ENCODE measurements at places on chromosomes 7 and 10. TPM values are rescaled to one million over a fixed set of nuclear protein-coding genes. Genes with fewer than 3 reads are reported as not detected.

DNA sequence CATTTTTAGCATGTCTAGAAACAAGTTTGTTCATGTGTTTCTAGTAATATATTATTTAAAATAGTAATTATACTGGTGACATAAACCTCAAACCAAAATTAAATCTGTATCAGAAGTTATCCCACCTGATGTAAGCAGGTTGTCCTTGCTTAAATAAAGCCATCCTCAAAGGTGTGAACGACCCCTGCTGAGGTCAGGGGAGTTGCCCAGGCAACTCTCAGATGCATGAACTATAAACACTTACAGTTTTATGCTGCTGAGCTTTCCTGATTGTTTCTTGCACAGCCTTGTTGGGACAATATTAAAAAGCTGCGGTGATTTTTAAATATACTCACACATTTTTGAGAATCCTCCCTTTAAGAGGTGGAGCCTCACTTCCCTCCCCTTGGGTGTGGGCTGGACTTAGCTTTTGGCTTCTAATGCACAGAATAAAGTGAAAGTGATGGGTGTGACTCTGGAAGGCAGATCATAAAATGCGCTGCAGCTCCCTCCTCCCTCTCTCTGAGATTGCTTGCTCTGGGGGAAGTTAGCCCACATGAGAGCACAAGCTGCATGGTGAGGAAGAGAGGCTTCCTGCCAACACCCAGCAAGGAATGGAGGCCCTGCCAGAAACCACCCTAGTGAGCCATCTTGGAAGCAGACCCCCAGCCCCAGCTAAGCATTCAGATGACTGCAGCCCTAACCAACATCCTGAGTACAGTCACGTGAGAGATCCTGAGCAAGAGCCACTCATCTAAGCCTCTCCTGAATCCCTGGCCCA lies 152.7 kb downstream of the SKIDA1 start:
- peak; percentile 83 for DNase-seq

GRCh38 chr10:109592391-109592790 lies 330.9 kb downstream of the XPNPEP1 start:
- DNase-seq, result no peak

DNA sequence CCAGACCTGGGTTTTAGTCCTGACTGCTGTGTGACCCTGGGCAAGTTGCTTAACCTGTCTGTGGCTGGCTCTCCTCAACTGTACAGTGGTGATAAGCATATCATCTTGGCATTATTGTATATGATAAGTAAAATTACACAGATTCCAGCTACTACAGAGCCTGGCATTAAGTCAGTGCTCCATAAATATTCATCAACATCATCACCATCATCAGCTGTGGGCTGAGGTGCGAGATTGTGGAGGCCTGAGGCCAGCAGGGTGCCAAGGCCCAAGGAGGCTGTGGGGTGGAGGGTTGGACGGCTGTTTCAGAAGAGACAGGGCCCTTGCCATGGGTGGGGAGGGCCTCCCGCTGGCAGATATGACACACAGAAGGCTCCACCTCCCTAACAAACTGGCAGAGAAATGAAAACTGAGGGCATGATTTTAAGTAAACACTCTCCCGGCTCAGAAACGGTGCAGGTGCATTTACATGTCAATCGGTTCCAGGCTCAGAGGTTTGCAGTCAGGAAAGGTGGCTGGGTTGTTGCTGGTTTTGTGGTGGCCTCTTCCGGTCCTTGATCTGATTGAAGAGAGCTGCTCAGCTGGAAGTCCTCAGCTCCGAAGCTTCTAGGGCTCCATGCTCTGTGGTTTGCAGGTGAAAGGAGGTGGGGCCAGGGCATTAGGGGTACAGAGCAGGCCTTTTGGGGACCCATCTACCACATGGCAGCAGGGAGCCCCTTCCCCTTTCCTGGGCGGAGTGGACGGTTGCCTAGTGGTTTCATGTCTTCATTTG lies 10.2 kb downstream of the CRYGN start:
- DNase-seq, result no peak

DNA sequence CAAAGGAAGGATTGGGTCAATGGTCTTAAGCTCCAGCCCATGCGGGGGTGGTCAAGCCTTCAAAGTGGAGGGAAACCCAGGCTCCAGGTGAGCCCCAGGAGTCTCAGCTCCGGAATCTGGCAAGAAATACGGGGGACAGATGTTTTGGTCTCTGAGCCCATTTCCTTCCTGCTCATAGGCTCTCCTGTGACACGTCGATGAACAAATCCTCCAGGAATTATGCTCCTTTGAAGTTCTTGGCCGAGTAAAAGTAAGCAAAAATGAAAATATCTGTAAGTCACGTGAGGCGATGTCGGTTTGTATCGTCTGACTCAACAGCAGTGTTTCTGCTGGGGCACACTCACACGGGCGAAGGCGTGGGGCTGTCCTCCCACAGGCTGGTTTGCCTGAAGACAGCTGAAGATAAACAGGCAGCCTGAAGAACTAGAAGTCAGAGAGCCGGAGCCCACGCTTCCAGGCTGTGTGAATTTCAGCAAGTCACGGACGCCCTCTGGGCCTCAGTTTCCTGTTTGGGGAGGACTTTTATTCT lies 52.6 kb upstream of the SMNDC1 start:
- no peak for DNase-seq

DNA sequence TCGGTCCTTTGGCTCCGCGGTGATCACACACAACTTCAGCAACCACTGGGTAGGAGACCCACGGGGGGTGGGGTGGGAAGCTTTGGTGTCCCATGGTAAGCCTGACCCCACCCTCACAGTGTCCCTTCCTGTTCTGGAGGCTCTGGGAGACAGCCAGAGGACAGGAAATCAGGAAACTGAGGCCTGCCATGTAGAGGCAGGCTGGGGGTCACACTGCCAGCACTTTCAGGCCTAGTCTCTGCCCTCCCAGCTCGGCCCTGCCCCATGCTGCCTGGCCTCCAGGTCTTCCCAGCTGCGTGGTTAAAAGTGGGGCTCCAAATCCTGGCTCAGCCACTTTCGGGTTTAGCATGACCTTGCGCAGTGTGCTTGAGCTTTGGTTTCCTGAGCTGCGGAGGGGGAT lies 10.9 kb downstream of the AQP1 start:
- no peak for DNase-seq

DNA sequence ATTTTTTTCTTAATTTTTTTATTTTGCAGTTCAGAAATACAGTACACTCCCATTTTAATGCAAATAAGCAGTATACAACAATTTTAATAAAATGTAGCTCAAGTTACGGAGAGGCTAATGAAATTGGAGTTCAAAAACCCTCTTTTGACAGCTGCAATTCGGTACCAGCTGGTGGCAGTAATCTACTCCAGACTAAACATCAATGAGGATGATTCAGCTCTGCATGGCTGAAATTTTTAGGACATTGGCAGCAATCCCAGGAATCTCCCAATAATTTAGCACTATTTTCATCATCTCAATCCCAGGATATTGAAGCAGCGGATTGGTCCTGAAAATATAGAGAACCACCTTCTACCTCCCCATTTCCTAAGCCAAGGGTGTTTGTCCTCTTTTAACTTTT lies 278.8 kb downstream of the CACNA2D1 start:
- DNase-seq, result peak; percentile 20

DNA sequence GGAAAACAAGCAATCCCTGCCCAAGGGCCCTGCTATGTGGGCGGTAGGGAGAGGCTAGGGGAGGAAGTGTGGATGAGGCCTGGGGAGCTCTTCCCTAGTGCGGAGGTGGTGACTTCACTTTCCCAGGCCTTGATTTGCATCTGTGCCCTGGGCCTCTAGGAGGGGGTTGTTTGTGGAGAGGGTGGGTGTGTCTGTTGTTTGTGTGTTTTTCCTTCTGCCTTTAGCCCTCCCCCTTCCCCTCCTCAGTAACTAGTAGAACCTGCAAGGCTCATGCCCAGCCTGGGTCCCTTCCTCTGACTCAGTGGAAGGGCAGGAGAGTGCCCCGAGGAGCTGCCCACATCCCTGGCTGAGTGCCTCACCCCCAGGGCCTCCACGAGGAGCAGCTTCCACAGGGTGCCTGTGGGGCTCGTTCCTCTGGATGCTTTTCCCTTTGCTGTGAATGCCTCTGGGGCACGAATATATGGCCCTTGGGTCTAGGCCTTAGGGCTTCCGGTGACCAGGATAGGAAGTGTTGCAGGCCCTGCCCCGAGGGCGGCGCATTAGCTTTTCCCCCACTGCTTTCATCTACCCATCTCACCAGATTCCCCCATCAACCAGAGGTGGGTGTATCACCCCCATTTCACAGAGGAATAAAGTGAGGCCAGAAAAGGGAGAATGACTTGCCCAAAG lies 89.4 kb upstream of the DUSP5 start:
- no peak for DNase-seq

GRCh38 chr7:130367088-130367755 lies 13.1 kb upstream of the CPA1 start:
- no peak for DNase-seq

DNA sequence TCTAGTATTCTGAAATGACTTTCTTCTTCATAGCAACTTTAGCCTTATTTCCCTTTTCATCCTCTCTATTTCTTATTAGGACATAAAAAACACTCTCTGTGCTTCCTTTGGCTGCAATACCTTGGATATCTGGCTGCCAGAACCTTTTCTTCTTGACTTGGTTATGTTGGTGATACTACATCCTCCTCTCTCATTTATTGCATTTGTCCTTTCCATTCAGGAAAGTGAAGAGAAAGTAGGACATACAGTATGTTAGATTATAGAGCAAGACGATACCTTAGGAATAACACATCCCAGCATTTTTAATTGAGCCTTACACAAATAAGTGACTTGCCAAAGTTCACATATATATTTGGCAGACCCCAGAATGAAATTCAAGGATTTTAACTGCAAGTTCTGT lies 210.1 kb upstream of the PPP1R3A start:
- no peak for DNase-seq

DNA sequence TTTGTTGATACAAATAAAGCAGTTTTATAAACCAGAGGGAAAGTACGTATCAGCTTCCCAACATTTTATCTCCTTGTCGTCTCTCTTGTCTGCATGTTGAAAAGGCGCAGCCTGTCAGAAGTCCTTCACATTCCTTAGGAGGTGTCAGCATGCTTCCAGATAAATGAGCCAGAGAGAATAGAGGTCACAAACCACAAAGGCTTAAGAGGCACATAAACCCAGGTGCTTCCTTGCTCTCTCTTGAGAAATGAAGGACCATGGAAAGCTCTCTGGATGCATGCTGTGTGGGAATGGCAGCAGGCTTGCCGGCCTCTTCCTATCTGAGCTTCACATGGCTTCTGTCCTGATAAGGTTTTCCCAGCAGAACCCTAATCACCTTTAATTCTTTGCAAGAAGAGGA lies 448.5 kb downstream of the XPNPEP1 start:
- no peak for DNase-seq

DNA sequence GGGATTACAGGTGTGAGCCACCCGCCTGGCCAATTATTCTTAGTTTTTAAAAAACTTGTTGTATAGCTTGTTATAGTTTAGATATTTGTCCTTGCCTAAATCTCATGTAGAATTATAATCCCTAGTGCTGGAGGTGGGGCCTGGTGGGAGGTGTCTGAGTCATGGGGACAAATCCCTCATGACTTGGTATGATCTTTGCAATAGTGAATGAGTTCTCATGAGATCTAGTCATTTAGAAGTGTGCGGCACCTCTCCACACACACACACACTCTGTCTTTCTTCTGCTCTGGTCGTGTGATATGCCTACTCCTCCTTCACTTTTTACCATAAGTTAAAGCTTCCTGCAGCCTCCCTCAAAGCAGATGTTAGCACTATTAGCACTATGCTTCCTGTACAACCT lies 37.2 kb downstream of the FAM149B1 start:
- no peak for DNase-seq

- DNase-seq, result no peak
These were observed 1.8 kb downstream of the CCDC6 start for GRCh38 chr10:59904426-59905065.

DNA sequence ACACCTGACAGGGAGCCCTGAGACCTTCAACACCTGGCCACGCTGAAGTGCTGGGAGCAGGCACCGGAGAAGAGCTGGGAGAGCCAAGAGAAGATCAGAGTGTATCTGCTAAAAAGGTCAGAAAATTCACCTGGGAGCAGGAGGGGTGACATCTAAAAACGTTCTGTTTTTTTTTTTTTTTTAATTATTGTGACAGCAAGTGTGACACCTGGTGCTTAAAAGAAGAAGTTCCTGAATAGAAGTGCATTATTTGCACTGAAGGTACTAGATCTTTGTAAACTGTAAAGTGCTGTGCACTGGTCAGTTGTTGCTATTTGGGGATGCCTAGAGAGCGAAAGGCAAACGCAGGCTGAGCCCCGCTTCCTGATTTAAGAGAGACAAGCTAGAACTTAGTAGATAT lies 422.0 kb downstream of the PLXNA4 start:
- no peak for DNase-seq

DNA sequence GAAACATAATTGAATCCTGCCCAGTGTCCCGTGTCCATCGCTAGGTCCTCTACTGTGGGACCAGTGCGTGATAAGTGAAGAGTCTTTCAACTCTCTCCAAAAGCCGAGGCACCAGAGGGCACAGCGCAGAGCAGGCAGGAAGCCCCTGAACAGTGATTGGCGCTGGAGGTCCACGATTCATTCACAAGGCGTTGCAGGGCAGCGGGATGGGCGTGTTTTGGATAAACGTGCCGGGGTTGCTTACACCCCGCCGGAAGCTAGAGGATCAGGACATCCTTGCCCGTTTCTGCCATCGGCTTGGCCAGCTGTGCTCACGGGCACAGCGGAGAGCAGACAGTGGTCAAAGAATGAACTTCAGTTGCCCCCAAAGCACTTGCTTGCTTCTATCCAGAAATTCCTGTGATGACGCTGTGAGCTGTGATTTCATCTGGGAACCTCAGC lies 86.0 kb upstream of the PFKP start:
- DNase-seq, result no peak

- no peak for DNase-seq
These were observed 43.5 kb upstream of the TRIM8 start for GRCh38 chr10:102600816-102601215.

- DNase-seq, result peak; percentile 27
These were observed 31.2 kb downstream of the PRTFDC1 start for GRCh38 chr10:24920907-24921881.

DNA sequence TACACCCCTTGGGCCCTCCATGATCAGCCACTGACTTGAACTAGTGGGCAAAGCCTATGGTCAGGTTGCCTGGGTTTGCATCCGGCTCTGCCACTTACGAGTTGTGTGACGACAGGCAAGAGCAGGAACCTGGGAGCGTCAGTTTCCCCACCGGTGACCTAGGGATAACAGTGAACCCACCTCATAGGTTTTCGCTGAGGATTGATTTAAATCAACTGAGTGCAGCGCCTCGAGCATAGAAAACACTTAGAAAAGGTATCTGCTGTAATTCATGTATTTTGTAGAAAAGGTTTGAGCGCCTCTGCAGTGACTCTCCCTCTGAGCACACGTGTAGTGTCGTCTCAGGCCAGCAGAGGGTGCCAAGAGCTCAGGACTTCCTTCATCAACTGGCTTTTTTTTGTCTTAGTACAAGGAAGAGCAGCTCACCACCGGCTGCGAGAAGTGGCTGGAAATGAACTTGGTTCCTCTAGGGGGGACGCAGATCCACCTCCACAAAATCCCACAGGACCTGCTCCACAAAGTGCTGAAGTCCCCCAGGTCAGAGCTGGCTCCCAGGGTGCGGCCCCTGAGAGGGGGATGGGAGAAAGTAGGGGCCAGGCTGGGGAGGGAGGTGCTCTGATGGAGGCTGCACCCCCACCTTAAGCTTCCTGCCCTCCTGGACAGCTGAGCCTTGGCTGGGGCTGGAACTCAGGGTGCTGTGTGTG lies 27.7 kb downstream of the BTBD16 start:
- DNase-seq, result peak; percentile 83

Gene SND1
- polyA plus RNA-seq, result 86.4 TPM

Gene GDF10
- 1.1 TPM for polyA plus RNA-seq

Gene SPDYE8
- polyA plus RNA-seq, result 0.25 TPM

Gene SLC26A5
- polyA plus RNA-seq, result not detected

Gene HYAL4
- polyA plus RNA-seq, result not detected

Gene CPN1
- not detected for polyA plus RNA-seq

Gene ATRNL1
- polyA plus RNA-seq, result 3.5 TPM

Measured in muscle of arm (tissue), 14 donors.